ENCODE measurements at places on chromosomes 16 and 17.

DNA sequence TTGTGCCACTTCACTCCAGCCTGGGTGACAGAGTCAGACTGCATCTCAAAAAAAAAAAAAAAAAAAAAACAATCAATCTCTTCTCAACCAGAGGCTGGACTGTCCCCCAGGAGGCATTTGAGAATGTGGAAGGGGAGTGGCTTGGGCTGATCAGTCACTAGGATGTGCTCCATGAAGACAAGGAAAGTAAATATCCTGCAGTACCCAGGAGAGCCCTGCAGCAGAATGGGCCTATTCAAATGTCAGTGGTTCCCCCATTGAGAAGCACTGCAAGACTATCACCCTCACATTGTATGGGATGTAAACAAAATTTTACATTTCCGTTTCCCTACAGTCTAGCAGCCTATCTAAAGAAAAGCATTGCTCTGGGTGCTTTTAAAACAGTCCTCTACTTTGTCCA, 70.3 kb downstream of the DNAH9 start:
- no peak for DNase-seq

- DNase-seq = no peak
Observed at GRCh38 chr17:45170280-45170930, 8.7 kb downstream of the HEXIM2 start.

GRCh38 chr17:44967026-44967906, 837 bp downstream of the C1QL1 start:
- no peak for DNase-seq

DNA sequence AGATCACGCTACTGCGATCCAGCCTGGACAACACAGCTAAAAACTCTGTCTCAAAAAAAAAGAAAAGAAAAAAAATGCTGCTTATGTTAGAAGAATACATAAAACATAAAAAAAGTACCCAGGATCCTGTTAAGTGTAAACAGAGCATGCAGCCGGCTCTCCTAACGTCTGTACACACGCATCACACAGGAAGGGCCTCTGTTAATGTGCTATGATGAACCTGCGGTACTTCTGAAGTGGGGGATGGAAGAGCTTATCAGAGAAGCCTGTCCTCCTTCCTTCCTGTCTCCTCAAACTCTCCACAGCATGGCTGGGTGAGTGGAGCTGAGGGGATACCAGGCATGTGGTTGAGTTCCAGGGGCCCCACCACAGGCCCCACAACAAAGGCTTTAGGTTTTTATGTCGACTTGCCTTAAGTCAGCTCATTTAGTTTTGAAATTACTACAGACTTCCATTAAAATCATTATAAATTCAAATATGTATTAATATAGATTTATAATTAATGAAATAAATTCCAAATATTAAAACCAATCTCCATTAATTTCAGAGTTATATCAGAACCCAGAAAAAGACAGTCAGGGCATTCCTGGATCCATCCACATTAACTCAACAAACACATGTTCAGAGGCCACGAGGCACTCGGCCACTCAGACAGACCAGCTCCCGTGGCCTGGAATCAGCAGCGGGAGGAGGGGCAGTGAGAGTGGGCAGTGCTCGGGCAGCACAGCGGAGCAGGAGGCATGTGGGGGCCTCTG, 11.7 kb downstream of the CCDC57 start:
- peak; percentile 34 for DNase-seq

- no peak for DNase-seq
Observed at GRCh38 chr16:77298418-77299360, 99.5 kb downstream of the SYCE1L start.

DNA sequence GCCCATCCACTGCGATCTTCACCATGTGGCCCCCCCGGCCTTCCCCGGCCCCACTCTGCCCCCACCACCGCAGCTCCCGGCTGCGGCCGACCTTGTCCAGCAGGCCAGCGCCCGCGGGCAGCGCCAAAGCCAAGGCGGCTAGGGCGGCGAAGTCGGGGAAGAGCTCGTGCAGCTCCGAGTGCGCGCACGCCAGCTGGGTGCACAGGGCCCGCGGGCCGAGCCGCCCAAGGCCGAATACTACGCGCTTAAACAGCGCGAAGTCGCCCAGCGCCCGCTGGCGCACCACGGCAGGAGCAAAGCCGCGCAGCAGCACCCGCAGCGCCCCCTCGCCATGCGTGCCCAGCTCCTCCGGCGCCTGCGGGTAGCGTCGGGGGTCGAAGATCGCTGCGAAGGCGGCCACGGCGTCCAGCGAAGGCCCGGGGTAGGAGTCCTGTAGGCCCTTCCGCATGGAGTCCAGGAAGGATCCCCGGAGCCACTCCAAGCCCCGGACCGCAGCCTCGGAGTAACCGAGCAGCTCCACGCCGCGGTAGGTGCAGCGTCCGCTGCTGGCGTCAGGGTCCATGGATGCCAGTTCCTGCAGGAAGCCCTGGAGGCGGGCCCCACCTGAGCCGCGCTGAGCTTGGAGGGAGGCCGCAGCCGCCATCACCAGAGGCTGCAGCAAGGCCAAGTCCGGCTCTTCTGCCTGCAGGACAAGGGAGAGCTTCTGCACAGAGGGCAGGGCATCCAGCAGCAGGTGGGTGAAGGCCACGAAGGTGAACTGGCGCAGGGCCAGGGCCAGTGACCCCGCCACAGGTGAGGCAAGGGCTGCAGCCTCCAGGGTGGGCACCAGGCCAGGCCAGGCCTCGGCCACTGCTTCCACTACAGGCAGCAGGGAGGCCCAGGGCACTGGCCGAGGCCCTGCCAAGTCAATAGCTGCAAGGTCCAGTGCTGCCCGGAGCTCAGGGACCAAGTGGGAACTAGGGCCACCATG, 10.3 kb downstream of the C17orf113 start:
- no peak for DNase-seq

GRCh38 chr16:57427824-57428223, 19.4 kb downstream of the CIAPIN1 start:
- no peak for DNase-seq

Data from stimulated activated CD4-positive, alpha-beta T cell treated with anti-CD3 and anti-CD28 coated beads, Interleukin-1b, Interleukin-23, amount 100 ng/mL, for 1 hour (primary cell).